Astrocyte (in vitro differentiated cells and primary cell): ENCODE measurements at places on chromosomes 6 and 20. TPM values are rescaled to one million over a fixed set of nuclear protein-coding genes. Genes with fewer than 3 reads are reported as not detected.

DNA sequence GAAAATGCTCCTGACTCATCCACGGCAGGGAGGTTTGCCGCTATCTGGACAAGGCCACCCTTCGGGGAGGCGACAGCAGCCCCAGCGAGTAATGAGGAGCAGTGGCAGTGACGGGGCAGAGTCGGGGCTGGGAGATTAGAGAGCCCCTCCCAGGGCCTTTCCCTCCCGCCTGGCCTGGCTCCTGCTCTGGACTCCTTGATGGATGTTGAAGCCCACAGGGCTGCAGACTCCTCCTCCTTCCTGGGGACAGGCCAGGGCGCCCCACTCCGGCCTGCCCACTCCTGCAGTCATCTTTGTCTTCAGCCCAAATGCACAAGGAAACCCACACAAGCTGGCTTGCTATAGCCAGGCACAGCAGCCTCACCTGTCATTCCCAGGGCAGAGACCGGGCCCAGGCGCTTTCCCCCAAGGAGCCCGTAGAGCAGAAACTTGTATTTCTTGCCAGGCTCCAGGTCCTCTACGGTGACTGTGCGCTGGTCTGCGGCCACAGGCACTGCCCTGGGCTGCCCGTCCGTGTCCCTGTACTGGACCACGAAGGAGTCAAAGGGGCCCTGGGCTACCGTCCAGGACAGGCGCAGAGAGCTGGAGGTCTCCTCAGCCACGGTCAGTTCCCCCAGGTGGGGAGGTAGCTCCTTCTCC lies 7.7 kb downstream of the CYP21A2 start:
- no peak overlapping the region for H3K4me3 ChIP-seq
- peaks cover 20% of the 10 kb centered on the region for H3K4me1 ChIP-seq
- H3K27ac ChIP-seq = no peak overlapping the region
- no peaks in the 10 kb centered on the region for H3K27me3 ChIP-seq
- H3K36me3 ChIP-seq = no peaks in the 10 kb centered on the region
- DNase-seq = no peak

GRCh38 chr6:134065706-134066105 lies 13.3 kb upstream of the SLC2A12 start:
- no peak overlapping the region for H3K4me3 ChIP-seq
- H3K27me3 ChIP-seq = no peaks in the 10 kb centered on the region
- H3K4me1 ChIP-seq = peaks cover 4% of the 10 kb centered on the region
- H3K36me3 ChIP-seq = no peaks in the 10 kb centered on the region
- no peak for DNase-seq
- no peak overlapping the region for H3K27ac ChIP-seq

GRCh38 chr6:31829633-31830283 lies 2.2 kb downstream of the HSPA1B start:
- peak overlapping the region; percentile 73 for H3K4me3 ChIP-seq
- peaks cover 13% of the 10 kb centered on the region for H3K4me1 ChIP-seq
- no peaks in the 10 kb centered on the region for H3K27me3 ChIP-seq
- no peak for DNase-seq

DNA sequence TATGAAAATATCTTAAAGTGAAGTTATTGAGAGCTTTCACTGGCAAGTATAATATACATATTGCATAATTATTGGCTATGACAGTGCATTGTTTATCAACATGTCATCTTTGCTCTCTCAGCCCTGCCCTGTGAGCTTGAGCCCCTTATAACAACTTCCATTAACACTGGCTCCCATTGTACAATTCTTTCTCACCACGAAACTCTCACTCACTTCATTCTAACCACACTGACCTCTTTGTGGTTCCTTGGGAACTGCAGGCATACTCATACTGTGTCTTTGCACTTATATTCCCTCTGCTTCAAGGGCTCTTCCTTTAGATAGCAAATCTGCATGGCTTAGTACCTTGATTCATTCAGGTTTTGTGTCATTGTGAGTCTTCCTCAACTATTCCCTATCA lies 411.8 kb downstream of the CDKAL1 start:
- H3K27me3 ChIP-seq = no peaks in the 10 kb centered on the region
- no peaks in the 10 kb centered on the region for H3K4me1 ChIP-seq
- no peak overlapping the region for H3K27ac ChIP-seq
- peak; percentile 69 for DNase-seq

GRCh38 chr6:136767103-136767502 lies 25.2 kb downstream of the MAP3K5 start:
- no peaks in the 10 kb centered on the region for H3K4me1 ChIP-seq
- H3K27me3 ChIP-seq = no peaks in the 10 kb centered on the region
- no peak overlapping the region for H3K27ac ChIP-seq
- no peak overlapping the region for H3K4me3 ChIP-seq

The GGTLC1 gene
- total RNA-seq = not detected in 2 replicates

The TGM3 gene
- not detected in 2 replicates for total RNA-seq

The SLC24A3 gene
- 0.65 and 0.79 TPM in 2 replicates for total RNA-seq
